Stimulated activated CD8-positive, alpha-beta memory T cell treated with anti-CD3 and anti-CD28 coated beads, Interleukin-2, amount 100 ng/mL, for 1 hour (primary cell): ENCODE measurements at places on chromosomes 5 and 9.

- no peak for DNase-seq
These were observed 262.1 kb upstream of the KLF4 start for GRCh38 chr9:107751567-107752210.

DNA sequence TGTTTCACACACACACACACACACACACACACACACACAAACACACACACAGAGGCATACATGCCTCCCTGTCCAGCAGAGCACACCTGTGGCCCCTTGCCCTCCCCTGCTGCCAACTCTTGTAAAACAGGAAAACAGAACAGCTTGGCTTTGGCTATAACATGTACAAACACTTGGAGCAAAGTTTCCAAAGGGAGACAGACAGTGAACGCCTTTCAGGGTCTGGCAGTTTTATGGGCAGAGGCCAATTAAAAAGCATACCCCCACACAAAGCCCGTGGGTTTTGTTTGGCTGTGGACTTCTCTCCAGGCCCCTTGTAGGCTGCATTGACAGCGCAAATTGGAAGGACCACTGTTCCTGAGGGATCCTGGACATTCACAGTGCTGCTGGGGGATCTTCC is 265.6 kb downstream of the PAPPA start:
- DNase-seq = no peak

DNA sequence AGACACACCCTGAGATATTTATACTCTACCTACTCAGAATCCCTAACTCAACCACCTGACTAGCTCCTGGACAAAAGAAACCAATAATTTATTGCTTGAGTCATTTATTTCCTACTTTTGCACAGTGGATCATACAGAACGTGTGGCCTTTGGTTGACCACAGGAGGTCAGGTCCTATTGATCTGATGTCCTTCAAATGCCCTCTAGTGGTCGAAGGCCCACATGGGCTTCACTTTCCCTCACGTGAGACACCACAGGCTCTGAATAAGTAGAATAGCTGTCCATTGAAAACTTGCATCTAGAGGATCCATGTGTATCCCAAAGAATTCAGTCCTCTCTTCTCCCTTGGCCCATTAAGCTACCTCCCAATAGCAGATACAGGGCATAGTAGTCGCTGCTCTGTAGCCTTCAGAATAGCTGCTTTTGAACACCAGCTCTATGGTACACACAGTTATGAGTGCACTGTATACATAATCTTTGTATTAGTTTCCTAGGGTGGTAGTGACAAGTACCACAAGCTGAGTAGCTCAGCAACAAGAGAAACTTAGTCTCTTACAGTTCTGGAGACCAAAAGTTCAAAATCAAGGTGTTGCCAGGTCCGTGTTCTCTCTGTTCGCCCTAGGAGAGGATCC is 177.6 kb upstream of the SMARCA2 start:
- no peak for DNase-seq

DNA sequence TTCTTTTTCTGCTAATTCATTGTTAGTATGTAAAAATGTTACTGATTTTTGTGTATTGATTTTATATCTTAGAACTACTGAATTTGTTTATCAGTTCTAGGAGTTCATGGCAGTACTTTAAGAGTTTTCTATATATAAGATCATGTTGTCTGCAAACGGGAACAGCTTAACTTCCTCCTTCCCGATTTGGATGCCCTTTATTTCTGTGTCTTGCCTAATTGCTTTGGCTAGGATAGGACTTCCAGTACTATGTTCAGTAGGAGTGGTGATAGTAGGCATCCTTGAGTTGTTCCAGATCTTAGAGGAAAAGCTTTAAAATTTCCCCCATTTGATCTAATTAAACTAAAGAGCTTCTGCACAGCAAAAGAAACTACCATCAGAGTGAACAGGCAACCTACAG is 20.1 kb downstream of the RCL1 start:
- DNase-seq = no peak

- no peak for DNase-seq
These were observed 148.7 kb upstream of the IL12B start for GRCh38 chr5:159478950-159479349.

DNA sequence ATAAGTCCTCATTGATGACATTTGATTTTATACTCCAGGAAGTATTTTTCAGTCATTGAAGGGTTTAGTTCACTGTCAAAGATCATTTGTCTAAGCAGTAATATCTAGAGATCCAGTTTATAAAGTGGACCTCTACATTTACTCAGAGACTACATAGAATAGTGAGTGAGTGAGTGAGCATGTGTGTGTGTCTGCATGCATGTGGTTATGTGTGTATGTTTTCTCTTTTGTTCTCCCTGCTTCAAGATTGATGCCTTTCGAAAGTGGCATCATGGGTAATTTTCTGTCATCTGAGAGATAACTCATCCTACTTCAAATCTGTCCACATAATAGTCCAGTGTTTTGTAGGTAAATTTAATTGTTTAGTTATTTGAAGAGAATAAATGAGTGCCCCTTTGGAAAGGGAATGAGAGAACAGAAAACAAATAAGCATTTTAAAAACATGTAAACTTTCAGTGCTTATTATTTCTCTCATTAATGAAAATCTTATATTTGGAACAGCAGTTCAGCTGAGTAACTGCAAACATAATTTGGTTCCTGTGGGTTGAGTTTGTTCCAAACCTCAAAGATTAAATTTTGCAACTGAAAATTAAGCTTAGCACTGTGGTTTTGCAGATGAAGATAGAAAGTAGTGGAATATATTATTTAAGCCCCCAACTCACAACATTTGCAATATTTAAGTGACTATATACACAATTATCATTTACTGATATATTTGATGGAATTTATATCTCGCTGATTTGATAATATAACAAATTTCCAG is 1295.1 kb upstream of the C9orf72 start:
- DNase-seq = no peak

DNA sequence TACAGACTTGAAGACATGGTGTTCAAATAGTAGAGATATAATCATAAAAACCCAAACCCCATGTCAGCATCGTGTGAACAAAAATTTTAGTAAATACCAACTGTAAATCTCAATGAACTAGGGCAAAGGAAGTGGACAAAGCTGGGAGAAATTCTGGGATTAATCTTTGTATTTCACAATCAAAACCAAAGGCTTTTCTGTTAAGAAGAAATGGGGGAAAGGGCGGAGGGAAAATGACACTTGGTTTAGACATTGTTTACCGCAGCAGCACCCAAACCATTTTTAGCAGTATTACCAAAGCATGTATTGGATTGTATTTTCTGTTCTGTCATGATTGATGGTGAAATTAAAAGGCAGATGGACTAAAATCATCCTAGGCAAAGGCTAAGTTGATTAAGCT is 134.2 kb upstream of the PRSS3 start:
- DNase-seq = no peak

- DNase-seq = no peak
These were observed 563.8 kb downstream of the TLR4 start for GRCh38 chr9:118268046-118268445.

- no peak for DNase-seq
These were observed 8.7 kb downstream of the ASTN2 start for GRCh38 chr9:117405950-117406705.

DNA sequence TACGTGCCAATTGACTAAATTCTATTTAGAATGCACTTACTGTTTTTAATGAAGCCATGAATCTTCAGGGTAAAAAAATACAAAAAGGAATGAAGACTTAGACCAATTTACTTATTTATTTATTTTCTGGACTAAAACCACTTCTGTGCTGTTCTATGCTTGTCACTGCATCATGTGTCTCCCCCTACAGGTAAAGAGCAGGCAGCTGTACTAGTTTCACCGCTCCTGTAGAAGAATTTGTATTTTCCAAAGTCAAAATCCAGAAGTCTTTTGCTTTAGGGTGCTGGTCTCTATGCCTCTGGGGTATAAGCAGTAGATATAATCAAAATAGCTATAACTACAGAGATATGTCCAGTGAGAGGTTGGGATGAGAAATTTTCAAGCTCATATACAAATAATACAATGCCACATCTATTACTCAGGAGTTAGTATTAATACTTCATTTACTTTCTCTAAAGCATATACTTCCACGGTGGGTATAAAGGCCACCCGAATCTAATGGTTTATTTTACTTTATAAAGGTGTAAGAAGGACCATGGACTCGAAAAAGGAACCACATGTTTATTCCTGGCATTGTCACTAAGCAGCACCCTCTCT is 591.5 kb downstream of the RAB3C start:
- no peak for DNase-seq

- DNase-seq = no peak
These were observed 86.3 kb downstream of the ZNF618 start for GRCh38 chr9:113962396-113962795.

- no peak for DNase-seq
These were observed 19.2 kb downstream of the EFCAB9 start for GRCh38 chr5:172213126-172213525.

- no peak for DNase-seq
These were observed 17.5 kb downstream of the IPPK start for GRCh38 chr9:92652461-92652860.

DNA sequence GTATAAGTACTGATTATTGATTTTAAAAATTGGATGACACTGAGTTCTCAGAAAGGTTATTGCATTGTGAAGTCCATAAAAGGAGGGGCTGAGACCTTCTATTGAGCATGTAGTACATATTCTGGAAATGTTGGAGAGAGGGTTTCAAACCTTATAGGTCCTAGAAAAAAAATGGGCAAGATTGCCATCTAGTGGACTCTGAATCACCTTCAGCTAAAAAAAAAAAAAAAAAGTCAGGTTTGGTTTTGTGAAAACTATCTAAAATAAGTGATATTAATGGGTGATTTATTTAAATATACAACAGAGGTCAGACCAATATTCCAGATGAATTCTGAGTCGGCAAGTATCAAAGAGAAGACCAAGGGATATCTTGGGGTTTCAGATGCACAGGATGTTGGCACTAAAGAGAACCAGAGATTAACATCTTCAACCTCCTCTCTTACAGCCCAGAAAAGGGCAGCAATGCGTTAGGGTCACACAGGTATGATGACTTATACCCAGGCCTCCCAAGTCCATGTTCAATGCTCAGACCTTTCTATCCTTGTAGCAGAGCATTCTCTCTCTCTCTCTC is 109.8 kb upstream of the NMUR2 start:
- no peak for DNase-seq

DNA sequence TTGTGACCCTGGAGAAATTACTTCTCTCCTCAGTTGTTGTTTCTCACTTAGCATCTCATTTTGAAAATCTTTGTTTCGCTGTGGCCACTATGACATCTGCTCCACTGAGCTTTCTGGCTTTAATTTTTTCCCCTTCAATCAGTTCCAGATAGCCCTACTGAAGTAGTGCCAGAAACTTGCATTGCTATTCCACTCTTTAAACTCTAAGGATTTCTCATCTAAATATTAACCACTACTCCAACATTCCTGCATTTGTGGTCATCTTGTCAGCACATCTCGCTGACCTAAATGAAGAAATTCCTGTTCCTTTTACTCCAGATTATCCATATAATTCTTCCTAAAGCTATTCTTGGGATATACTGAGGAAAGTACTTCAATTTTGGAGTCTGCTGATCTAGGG is 15.3 kb upstream of the NOL6 start:
- no peak for DNase-seq

- peak; percentile 9 for DNase-seq
These were observed 38.9 kb downstream of the LYRM7 start for GRCh38 chr5:131209506-131210150.

GRCh38 chr5:56791396-56791795 is 24.0 kb upstream of the MAP3K1 start:
- DNase-seq = no peak

DNA sequence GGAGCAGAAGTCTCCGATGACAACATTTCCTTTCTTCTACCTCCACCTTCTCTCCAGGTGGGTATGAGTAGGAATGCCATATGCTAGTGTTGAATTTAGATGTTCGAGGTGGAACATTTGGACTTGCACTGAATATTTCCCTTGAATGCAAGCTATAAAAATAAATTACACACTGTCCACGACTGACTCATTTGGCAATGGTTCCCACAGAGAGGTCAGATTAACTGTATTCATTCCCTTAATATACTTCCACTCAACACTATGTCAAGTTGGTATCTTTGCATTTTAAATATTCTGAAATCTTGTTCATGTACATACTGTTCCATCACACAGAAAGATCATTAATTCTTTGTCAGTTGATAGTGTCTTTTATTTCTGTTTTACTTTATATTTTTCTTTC is 222.6 kb upstream of the PIK3R1 start:
- DNase-seq = no peak

DNA sequence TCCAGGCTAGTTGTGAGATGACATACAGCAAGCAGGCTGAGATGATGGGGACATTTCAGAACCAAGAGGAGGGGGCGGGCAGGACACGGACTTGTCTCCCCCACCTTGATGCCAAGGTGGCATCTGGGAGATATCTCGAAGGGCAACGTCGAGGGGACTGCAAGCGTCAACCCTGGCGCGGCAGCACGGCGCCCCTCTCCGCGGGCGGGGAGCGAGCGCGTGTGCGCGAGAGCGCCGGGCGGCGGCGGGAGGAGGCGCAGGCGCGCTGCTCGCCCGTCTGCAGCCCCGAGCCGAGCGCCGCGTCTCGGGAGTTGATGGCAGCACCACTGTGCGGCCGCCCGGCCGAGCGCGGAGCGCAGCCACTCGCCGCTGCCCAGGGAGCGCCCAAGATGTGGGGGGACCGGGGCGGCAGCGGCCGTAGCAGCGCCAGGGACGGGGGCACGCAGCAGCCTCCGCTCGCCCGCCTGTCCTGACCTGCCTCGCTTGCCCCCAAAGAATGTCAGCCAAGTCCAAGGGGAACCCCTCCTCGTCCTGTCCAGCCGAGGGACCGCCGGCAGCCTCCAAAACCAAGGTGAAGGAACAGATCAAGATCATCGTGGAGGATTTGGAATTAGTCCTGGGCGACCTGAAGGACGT is at the start of gene PRR16:
Gene PRR16 (plus strand): TSS at position 310 of the 636 bp plus-strand sequence.
- DNase-seq = no peak

GRCh38 chr5:115815693-115816225 is 700 bp downstream of the CDO1 start:
- DNase-seq = no peak

- no peak for DNase-seq
These were observed 376.7 kb downstream of the DNAH5 start for GRCh38 chr5:13567819-13568218.

GRCh38 chr9:127935765-127936221 is 1.9 kb downstream of the DPM2 start:
- DNase-seq = no peak

GRCh38 chr5:179221877-179222220 is 123.4 kb downstream of the ADAMTS2 start:
- DNase-seq = no peak

DNA sequence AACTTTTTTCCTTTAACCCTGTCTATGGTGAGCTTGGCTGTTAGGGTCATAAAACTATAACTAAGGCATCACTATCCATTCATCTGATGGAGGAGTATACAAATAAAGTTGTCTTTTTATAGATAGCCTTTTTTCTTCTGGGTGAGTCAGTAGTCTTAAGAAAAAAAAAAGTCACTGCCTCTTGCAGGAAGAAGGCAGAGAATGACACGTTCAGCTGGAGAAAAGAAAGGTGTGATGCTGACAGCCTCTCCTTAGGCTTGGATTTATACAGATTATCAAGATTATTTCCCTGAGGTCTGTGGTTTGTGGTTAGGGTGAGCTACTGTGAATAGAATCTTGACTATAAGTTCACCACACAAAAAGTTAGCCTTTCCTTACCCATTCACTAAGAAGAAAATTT is 23.0 kb downstream of the EPB41L4B start:
- DNase-seq = no peak
